Epithelial cell of prostate (primary cell): ENCODE measurements at places on chromosomes 5 and 9.

DNA sequence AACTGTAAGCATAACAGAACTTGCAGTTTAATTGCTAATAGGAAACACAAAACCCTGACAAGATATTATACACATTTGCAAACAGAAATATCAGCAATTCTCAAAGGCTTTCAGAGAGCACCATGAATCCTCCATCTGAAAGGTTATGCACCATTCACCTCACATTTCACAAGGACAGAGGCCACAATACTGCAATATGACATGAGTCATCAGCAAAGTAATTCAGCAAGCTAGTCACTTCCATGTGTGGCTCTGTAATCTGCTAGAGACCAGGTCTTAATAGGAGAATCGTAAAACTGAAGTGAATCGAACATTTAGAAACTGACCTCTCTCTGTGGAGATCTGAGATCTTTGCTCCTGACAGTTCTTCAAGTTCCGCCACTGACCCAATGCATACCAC is 28.3 kb downstream of the IARS1 start:
- DNase-seq = no peak

GRCh38 chr5:80092486-80093107 is 57.4 kb downstream of the THBS4 start:
- DNase-seq = no peak

GRCh38 chr9:137570566-137570965 is 8.2 kb downstream of the DPH7 start:
- DNase-seq = no peak

GRCh38 chr5:148788636-148789035 is 37.8 kb upstream of the ADRB2 start:
- DNase-seq = no peak

DNA sequence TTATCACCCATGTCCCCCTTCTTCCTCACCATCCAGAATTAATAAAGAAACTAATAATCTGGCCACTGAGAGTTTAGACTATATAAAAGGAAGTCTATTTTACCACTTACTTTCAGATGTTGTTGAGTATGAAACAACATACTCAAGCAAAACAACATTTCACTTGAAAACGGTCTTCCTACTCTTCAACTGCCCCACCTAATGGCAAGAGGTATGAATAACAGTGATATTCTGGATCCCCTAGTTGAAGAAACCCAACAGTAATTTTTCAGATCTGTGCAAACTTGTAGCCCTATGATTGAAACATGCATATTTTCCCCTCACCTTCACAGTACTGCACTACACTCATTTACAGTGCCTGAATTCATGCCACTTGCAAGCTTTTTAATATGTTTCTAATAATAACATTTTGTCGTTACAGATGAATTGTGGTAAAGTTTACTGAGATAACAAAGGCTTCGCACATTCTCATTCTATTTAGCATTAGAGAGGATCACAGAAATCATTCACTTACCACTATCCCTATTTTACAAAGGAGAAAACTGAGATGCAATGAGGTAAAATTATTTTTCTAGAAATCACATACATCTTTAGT is 267.9 kb upstream of the PDE4D start:
- DNase-seq = no peak

GRCh38 chr9:85215961-85216360 is 525.8 kb downstream of the AGTPBP1 start:
- DNase-seq = no peak
